CD4-positive, alpha-beta T cell treated with Interleukin-4 for 1 hour (primary cell): ENCODE measurements at places on chromosomes 12 and 14.
A peak's percentile ranks its signal among the peaks of the same experiment; 100 is the strongest.

DNA sequence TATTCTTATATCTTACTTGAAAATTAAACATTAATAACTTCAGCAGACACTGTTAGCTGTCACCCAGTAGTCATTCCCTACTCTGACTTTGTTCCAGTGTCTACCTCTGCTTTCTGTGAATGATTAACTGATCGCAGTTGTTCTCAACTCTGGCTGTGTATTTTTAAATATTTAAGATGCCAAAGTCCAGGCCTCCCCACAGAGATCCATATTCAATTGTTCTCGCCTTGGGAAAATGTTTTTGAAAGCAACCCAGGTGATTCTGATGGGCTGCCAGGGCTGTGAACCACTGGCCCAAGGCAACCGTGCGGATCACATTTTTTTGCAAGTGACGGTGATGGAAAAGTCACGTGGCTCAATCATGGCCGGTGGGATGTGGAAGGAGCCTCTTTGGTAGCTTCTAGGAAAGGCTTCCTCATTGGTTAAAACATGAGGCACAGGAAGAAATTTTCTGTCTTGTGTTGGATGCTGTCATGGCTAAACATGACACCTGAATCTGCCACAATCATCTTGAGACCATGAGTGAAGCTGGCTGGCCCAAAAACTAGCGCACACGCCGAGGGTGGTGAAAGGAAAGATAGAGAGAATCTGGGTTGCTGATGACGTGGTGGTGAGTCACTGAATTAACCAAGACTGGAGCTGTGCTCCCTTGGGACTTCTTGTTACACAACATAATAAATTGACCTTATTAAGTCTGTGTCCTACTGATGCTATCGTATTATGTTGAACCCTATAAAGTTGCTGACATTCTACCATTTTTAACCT lies 37.2 kb downstream of the RDH12 start:
- no peak for DNase-seq

DNA sequence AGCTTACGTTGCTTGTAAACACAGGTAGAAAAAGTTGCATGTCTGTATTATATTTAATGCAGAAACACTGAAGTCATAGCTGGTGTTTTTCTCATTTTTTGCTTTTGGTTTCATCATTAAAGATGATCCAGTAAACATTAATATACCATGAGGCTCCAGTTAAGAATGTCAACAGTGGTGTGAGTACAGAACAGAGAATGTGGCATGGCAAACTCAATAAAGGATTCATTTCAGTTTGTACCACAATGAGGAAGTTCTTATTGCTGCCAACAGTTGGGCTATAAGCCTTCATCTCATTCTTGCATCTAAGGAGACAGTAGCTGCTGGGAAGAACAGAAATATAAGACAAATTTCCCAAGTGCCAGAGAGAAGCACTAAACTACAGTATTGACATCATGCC lies 72.1 kb upstream of the ST8SIA1 start:
- no peak for DNase-seq

- peak; percentile 96 for DNase-seq
These were observed at the start of gene CD69 for GRCh38 chr12:9760699-9761418. CD69 (minus strand) TSS chr12:9760901; CDS start chr12:9760820, 81 bp downstream.

DNA sequence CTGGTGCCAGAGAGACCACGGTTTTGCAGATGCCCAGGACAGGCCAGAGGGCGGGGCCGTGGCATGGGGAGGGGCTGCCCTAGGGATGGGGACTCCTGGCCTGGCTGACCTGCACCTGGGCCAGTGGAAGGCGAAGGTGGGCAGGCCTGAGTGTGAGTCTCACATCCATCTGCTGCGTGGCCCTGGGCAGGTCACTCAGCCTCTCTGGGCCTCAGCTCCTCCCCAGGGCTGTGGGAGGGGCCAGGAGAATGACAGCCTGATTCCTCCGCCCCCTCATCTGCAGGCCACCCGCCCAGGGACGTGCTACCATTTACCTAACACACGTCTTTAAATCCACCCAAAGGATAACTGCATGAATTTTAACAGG lies 90.9 kb downstream of the GALNT9 start:
- DNase-seq = no peak

GRCh38 chr12:56257491-56258067 lies 605 bp downstream of the ANKRD52 start:
- no peak for DNase-seq

GRCh38 chr12:132245521-132246101 lies 83.8 kb downstream of the GALNT9 start:
- no peak for DNase-seq

DNA sequence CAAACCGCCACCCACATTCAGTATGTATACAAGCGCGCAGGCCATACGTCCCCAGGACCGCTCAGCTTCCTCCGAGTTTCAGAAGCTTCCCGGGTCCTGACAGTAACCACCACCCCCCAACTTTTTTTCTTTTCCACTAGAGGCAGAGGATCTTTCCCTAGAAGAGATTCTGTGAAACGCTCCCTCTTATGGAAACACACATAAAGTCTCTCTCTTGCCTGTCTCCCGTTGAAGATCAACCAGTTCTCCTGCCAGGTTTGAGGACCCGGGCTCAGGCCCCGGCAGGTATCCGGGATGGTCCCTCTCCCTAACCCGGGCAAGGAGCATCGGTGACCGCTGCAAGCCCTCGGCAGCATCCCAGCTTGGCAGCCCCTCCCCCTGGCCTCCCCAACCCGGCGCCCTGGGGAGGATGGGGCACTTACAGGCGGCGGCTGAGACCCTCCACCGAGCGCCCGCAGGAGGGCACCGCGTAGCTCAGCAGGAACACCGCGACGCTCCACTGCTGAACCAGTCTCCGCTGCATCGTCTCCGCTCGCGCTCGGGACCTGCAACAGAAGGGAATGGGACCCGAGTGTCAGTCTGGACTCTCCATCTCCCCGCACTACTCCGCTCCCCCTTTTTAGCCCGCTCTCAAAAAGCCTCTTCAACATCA lies 3.4 kb downstream of the PTHLH start:
- no peak for DNase-seq

DNA sequence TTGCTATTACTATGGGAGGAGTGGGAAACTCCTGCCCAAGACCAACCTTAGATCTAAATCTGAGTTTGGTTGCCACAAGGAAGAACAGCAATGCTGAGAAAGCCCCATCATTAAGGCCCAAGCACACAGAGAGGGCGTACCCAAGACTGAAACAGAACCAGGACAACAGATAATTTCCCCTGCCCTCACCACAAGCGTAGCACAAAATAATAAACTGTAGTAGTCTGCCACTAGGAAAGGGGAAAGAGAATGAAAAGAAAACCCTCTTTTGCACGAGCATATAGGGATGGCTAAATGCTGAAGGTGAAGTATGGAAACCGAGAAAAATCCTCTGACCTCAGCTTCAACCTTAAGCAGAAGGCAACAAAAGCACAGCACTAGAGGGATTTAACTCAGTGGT lies 76.5 kb upstream of the DHRS4 start:
- no peak for DNase-seq

DNA sequence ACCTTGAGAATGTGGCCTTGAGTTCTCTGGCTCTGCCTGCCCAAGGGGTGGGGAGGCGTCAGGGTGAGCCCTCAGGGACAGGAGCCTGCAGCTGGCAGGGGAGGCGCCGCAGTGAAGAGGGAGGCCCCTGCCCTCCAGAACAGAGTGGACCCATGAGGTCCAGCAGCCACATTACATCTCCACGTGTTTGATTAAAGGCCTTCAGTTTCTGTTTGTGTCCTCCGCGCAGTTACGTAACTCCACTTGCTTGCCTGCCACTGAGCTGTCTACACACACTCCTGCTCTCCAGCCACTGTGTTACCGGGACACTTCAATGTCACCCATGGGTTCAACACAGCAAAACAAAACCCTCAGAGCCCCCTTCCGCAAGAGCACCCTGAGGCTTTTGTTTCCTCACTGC lies 70.4 kb downstream of the CHGA start:
- no peak for DNase-seq

DNA sequence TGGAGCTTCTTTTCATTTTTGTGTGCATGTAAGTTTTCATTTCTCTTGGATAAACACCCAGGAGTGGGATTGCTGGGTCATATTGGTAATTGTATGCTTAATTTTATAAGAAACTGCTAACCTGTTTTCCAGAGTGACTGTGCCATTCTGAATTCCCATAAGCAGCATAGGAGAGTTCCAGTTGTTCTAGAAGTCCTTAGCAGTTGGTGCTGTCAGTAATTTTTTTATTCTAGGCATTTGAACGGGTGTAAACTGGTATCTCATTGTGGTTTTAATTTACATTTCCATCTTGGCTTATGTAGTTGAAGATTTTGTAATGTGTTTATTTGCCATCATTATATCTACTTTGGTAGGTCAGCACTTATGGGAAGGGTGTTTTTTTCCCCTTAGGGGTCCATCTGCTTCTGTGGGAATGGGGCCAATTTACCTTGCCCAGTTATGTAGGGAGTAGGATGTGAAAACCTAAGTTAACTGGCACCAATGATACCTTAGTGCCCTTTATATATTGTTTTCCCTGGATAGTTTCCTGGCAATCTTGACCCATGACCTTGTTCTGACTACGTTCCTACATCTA lies 202.9 kb downstream of the AKAP6 start:
- no peak for DNase-seq

DNA sequence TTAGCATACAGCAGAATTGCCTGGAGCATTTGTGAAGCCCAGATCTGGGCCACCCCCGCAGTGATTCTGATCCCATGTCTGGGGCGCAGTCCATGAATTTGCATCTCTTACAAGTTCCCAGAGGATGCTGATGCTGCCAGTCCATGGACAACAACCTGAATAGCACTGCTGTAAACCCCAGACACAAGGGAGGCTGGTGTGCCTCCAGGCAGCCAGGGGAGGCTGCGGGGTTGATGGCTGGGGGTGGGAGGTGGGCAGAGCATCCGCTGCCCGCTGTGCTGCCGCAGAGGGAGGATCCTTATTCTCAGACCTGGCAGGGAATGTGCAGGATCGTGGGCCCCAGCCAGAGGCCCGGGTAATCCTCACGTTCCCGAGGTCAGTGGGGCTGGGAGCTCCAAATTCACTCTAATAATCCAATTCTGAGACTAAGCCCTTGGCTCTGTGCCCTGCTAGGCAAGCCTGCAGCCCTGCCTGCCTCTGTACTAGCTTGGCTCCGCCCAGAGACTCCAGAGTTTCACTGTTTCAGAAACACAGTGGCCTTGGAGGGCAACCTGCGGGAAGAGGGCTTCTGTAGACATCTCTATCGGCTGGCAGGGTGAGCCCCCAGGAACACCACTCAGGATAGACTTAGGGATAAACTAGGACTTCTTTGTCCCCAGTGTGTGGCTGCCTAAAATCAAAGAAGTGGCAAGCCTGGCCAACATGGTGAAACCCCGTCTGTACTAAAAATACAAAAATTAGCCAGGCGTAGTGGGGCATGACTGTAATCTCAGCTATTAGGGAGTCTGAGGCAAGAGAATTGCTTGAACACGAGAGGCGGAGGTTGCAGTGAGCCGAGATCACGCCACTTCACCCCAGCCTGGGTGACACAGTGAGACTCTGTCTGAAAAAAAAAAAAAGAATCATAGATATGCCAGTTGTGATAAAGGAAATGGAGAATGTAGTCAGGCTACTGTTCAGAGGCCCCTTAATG lies 17.8 kb upstream of the MLEC start:
- DNase-seq = peak; percentile 33

DNA sequence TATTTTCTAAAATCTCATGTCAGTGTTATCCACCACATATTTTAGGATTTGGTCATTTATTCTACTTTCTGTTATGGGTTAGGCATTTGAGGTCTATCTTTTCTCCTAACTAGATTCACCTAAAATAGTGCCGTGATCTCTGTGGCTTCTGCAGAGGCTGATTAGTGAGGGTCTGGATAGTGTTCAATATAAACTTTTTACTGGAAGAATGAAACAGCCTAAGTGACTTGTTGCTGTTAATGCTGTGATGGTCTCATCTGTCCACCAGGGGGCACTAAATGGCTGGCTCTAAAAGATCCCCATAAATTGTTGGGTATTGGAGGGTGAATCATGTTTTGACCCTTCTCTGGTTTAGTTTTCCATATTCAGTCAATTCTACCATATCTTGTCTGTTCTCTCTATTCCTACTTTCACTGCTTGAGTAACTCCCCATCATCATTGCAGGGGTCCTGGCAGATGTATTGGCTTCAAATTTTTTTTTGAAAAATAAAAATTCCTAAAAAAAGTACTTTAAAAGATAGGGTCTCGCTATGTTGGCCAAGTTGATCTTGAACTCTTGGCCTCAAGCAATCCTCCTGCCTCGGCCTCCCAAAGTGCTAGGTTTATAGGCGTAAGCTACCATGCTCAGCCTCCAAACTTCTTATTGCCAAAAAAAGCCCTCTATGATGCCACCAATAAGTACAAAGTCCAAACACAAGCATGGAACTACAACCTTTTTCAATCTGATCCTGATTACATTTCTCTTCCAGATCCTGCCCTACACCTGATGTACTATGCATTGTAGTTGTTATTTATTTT lies 6.9 kb downstream of the PABPN1 start:
- DNase-seq = peak; percentile 71

DNA sequence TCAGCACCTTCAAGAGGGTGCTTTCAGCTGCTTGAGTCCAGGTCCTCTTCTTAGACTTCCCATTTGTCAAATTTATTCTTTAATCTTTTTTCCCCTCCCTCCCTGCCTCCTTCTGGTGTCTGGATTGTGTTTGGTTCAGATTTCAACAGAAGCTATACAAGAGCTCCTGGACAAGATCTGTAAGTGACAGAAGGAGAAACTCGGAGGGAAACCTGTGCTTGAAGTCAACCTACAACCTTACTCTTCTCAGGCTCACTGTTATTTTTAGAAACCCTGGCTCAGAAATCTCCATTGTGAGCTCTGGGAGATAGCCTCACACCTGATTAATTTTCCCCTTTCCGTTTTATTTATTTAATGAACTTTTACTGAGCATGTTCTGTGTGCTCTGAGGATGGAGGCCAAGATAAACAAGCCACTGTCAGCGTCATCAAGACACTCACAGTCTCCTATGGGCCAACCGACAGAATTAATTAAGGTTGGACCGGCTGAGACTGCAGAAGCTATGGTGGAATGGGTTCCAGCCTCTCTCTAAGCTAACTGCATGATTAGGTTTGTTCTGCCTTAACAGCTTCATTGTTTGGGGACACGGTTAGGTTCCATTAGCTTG lies 13.5 kb downstream of the PDE1B start:
- no peak for DNase-seq

DNA sequence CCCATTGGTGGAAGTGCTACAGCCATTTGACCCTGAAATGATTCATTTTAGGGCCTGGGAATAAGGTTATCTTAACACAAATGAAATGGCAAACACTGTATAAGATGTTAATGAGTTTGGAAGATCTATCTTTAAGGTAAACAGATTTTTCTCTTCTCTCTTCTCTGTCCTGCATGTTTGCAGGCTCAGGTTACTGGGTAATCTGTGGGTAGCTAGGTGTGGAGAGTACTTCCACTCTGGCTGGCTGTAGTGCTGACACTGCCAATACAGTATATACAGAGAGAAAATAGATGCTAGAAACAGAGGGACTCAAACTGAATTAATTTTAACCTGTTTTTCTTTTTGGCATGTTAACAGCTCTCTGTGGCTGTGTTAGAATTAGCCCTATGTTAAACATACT lies 84.6 kb downstream of the SLC38A6 start:
- DNase-seq = no peak

DNA sequence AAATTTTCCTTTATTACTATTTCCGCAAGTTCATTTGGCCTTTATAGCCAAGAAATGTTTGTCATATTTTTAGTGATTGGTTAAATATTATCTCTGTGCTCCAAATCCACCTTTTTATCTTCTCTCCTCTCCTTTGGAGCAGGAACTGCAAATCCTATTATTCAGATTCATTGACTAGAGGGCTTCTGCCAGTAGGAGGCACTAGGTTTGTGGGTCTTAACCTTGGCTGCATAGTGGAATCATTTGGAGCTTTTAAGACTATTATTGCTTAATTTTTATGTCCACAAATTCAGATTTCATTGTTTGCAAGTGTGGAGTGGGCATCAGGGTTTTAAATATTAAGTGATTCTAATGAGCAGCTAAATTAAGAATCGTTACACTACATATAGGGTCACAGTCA lies 75.3 kb upstream of the SYT10 start:
- DNase-seq = no peak
